ENCODE measurements at places on chromosomes 16 and 17.

DNA sequence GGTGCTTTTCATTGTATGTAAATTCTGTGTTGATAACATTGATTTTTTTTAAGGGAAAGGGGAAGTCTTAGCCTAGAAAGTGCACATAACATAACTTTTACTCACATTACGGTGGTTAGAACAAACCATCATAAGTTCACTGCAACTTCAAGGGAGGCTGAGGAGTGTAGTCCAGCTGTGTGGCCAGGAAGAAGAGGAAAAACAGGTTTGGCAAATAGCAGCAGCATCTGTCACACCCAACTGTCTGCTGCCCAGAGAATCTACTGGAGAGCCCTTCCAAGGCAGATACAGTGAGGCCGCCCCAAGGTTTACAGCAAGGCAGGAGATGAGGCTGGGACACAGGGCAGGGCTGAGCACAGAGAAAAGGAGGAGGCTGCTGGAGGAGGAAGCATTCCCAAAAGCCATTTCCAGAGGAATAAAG lies 60.6 kb downstream of the AIPL1 start:
- no peak for DNase-seq

DNA sequence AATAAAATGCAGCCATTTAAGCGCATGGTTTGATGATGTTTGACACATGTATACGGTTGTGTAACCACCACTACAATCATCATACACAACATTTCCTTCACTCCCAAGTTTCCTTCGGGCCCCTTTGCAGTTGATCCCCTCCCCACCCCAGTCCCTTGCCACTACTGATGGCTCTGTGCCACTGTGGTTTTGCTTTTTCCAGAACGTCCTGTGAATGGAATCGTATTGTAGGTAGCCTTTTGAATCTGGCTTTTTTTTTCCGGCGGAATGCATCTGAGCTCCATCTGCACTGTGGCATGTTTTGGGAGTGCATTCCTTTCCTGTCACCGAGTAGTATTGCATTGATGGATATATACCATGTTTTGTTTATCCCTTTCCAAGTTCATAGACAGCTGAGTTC lies 15.1 kb upstream of the MAP2K3 start:
- no peak for DNase-seq

DNA sequence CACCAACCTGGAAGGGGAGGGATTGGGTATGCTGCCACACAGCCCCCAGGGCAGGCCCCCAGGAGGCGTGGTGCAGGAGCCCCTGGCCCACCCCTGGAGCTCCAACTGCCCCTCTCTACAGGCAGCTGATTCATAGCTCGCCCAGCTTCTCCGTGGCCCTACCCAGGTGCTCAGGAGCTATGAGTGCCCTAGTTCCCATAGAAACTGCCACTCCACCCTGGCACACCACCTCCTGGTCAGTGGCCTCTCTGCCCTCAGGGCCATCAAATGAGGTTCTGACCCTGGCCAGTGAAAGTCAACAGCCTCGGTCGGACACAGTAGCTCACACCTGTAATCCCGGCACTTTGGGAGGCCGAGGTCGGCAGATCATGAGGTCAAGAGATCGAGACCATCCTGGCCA lies 18.0 kb downstream of the CNGB1 start:
- no peak for DNase-seq

GRCh38 chr16:24101431-24101830 lies 154.7 kb upstream of the CACNG3 start:
- no peak for DNase-seq

DNA sequence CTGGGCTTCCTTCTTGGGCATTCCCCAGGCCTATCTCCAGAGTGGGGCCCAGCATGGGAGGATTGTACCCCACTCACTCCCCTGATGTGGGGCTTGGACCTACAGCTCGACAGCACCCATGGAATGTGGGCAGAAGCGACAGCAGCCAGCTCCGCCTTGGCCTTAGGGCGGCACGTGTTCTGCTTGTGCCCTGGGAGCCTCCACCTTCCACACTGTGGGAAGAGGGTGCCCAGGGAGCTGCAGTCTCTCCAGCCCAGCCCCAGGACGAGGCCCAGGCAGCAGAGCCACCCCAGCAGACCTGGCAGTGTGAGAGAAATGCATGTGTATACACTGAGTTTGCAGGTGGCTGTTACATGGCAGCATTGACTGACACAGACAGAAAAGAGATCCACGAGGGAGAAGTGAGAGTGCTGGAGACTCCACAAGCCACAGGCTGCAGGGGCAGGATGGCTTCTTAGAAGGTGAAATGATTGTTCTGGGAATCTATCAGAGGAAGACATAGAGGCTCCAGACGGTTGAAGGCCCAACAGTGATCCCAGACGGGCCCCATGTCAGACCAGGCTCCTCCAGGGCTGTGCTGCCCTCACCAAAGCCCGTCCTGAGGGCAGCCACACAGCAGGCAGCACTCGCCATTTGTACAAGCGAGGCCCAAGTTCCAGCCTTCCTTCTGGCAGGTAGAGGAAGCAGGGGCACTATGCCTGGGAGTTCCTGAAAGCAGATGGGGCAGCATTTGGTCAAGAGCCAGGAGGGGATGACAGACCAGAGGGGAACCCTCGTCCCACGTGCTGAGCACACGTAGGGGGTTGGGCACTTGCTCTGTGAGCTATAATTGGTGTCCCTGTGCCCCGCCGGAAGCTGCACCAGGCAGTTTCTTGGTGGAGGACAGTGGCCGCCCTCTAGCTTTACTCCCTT lies 2.8 kb upstream of the DNASE1 start:
- DNase-seq: no peak

- no peak for DNase-seq
These were observed 19.8 kb upstream of the KCNH6 start for GRCh38 chr17:63503341-63503705.

GRCh38 chr17:74981318-74981978 lies 6.0 kb upstream of the CDR2L start:
- DNase-seq: no peak

DNA sequence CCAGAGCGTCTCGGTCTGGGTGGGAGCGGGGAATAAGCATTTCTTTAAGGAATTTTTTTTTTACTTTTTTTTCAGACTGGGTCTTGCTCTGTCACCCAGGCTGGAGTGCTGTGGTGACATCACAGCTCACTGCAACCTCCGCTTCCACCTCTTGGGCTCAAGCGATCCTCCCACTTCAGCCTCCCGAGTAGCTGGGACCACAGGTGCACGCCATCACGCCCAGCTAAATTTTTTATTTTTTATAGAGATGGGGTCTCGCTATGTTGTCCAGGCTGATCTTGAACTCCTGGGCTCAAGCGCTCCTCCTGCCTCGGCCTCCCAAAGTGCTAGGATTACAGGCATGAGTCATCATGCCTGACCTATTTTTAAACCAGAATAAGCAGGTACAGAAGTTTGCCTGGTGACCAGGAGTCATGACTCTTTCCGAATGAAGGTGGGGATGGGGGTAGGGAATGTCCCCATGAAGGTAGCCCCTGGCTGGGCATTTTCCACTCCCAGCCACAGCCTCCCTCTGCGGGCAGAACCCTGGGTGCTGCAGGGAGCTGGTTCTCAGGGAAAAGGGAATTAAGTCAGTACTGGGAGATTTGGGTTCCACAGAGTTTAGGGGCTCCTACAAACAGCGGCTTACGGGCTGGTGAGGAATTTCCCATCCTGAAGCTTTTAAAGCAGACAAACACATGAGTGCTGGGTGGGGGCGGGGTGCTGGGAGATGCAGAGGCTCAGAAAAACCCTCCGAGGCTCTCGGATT lies 48.3 kb downstream of the TBC1D16 start:
- DNase-seq: no peak

DNA sequence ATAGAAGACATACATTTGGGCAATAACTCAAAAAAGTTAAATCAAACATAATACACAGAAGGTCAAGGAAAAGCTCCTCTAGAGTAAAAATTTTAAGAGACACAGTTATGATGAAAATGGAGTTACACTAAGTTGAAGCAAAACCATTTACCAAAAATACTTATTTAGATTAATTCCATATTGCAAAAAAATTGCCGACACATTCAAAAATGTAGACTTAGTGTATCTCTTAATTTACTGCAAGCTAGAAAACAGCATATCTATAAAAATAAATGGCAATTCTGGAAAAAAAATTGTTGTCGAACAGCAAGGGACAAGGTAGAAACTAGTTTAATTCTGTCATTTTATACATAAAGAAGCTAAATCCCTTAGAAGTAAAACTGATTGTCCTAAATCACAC lies 248.7 kb upstream of the KIF2B start:
- no peak for DNase-seq

All from activated T-helper 9 cell treated with anti-CD3 and anti-CD28 coated beads, Interleukin-2, amount 50 U/mL, for 16 hours (primary cell).